ENCODE measurements at places on chromosomes 3 and 15. TPM values are rescaled to one million over a fixed set of nuclear protein-coding genes. Genes with fewer than 3 reads are reported as not detected.

- no peak overlapping the region for H3K4me3 ChIP-seq
- no peaks in the 10 kb centered on the region for H3K4me1 ChIP-seq
- H3K27me3 ChIP-seq, result no peaks in the 10 kb centered on the region
- DNase-seq, result no peak
Observed at GRCh38 chr3:30738605-30739004, 132.2 kb downstream of the TGFBR2 start.

GRCh38 chr15:83449937-83450506 lies 2.9 kb downstream of the SH3GL3 start:
- no peaks in the 10 kb centered on the region for H3K36me3 ChIP-seq
- DNase-seq, result no peak
- no peak overlapping the region for H3K27ac ChIP-seq
- no peak overlapping the region for H3K4me3 ChIP-seq

DNA sequence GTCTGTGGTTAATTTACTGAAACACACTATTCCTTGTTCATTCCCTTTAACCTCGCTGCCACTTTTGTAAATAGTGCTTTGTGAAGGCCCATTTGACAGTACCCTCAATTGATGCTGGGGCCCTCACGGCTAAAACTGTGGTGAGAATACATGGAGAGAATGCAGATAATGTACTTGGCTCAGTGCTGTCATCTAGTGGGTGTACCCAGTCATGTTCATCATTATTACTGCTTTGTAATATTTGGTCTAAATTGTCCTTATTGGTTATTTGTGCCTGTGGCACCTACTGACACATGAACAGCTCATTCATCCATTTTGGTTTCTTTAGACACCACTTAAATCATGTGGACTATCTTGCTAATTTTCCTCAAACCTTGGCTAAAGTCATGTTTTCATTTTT lies 543.6 kb downstream of the EDEM1 start:
- H3K27ac ChIP-seq, result no peak overlapping the region
- DNase-seq, result no peak
- no peak overlapping the region for H3K4me3 ChIP-seq

- H3K36me3 ChIP-seq, result no peaks in the 10 kb centered on the region
- H3K27ac ChIP-seq, result no peak overlapping the region
- H3K27me3 ChIP-seq, result no peaks in the 10 kb centered on the region
- no peaks in the 10 kb centered on the region for H3K4me1 ChIP-seq
- no peak overlapping the region for H3K4me3 ChIP-seq
- no peak for DNase-seq
Observed at GRCh38 chr15:35813573-35813972, 267.6 kb upstream of the DPH6 start.

DNA sequence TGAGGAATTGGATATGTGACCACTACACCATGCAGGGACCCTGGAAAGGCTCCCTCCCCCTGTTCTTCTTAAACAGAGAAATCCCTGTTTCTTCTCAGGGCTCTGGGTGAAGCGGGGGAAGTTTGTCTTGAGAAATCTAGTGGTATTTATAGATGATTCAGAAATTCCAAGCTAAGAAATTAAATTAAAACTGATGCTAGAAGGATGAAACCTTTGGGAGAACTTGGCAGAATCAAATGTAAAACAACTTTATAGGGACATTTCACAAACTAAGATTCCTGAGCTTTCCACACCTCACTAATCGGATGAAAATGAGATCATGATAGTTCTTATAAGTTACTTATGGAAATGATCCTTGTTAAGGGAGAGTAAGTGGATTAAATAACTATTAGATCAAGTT lies 54.2 kb downstream of the FBXL2 start:
- H3K4me1 ChIP-seq, result no peaks in the 10 kb centered on the region
- no peaks in the 10 kb centered on the region for H3K36me3 ChIP-seq
- no peaks in the 10 kb centered on the region for H3K27me3 ChIP-seq
- no peak for DNase-seq
- no peak overlapping the region for H3K4me3 ChIP-seq
- H3K27ac ChIP-seq, result no peak overlapping the region

GRCh38 chr3:98109807-98110549 lies 20.5 kb upstream of the OR5H1 start:
- H3K36me3 ChIP-seq, result no peaks in the 10 kb centered on the region
- no peaks in the 10 kb centered on the region for H3K27me3 ChIP-seq
- no peaks in the 10 kb centered on the region for H3K4me1 ChIP-seq
- no peak overlapping the region for H3K4me3 ChIP-seq
- no peak for DNase-seq

DNA sequence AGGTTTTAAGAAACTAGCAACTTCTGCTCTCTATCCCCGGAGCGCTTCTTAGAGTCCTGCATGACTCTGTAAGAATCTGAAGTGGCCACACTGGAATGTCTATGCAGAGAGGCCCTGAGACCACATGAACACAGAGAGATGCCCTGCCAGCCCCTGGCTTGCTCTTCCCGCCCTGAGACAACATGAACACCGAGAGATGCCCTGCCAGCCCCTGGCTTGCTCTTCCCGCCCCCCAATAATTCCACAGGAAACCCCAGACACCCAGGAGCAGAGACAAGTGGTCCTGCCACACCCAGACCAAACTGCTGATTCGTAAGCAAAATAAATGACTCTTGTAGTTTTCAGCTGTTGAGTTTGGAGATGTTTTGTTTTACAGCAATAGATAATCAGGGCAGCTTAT lies 166.1 kb downstream of the OSBPL10 start:
- no peak overlapping the region for H3K4me3 ChIP-seq
- H3K4me1 ChIP-seq, result no peaks in the 10 kb centered on the region
- no peak for DNase-seq

GRCh38 chr3:38264779-38265178 lies 833 bp upstream of the SLC22A13 start:
- no peak overlapping the region for H3K4me3 ChIP-seq
- H3K27ac ChIP-seq, result no peak overlapping the region
- peaks cover 3% of the 10 kb centered on the region for H3K4me1 ChIP-seq
- no peaks in the 10 kb centered on the region for H3K27me3 ChIP-seq
- no peak for DNase-seq

GRCh38 chr15:77808581-77809177 lies 176.0 kb upstream of the LINGO1 start:
- H3K4me1 ChIP-seq, result no peaks in the 10 kb centered on the region
- H3K4me3 ChIP-seq, result no peak overlapping the region
- no peaks in the 10 kb centered on the region for H3K36me3 ChIP-seq
- DNase-seq, result no peak

- H3K4me1 ChIP-seq, result no peaks in the 10 kb centered on the region
- H3K27me3 ChIP-seq, result no peaks in the 10 kb centered on the region
- no peak for DNase-seq
- H3K27ac ChIP-seq, result no peak overlapping the region
- peaks cover 99% of the 10 kb centered on the region for H3K36me3 ChIP-seq
- no peak overlapping the region for H3K4me3 ChIP-seq
Observed at GRCh38 chr15:65156692-65157091, 23.1 kb upstream of the PDCD7 start.

GRCh38 chr3:111947231-111947630 lies 31.6 kb upstream of the ABHD10 start:
- no peak for DNase-seq
- H3K4me3 ChIP-seq, result no peak overlapping the region
- no peaks in the 10 kb centered on the region for H3K4me1 ChIP-seq
- no peak overlapping the region for H3K27ac ChIP-seq
- H3K27me3 ChIP-seq, result no peaks in the 10 kb centered on the region

GRCh38 chr3:62225051-62225450 lies 148.3 kb downstream of the FEZF2 start:
- no peaks in the 10 kb centered on the region for H3K36me3 ChIP-seq
- H3K27ac ChIP-seq, result no peak overlapping the region
- H3K4me3 ChIP-seq, result no peak overlapping the region

DNA sequence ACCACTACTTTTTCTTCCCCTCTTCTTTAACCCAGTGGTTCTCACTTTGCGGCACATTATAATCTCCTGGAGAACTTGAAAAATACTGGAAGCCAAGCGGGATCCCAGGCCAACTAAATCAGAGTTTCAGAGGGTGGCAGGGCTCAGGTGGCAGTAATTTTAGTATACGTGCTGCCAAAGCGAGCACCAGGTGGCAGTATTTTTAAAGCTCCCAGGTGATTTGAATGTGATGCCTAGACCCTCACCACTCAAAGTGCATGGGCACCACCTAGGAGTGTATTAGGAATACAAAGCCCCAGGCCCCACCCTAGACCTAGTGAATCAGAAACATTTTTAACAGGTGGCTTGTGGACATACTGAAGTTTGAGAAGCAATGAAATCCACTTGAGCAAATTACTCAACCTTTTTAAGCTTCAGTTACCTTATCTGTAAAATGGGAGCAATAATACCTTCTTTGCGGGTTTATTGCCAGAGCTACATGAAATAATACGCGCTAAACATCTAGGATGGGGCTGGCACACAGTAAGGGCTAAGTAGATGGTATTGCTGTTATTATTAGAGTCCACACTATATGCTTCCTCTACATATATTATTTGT lies 8.3 kb downstream of the B3GALNT1 start:
- no peak for DNase-seq
- no peaks in the 10 kb centered on the region for H3K36me3 ChIP-seq
- H3K4me3 ChIP-seq, result no peak overlapping the region
- H3K4me1 ChIP-seq, result no peaks in the 10 kb centered on the region

- no peak for DNase-seq
- H3K4me3 ChIP-seq, result no peak overlapping the region
- H3K4me1 ChIP-seq, result no peaks in the 10 kb centered on the region
- H3K36me3 ChIP-seq, result no peaks in the 10 kb centered on the region
- no peak overlapping the region for H3K27ac ChIP-seq
Observed at GRCh38 chr3:20890111-20890519, 704.1 kb upstream of the SGO1 start.

DNA sequence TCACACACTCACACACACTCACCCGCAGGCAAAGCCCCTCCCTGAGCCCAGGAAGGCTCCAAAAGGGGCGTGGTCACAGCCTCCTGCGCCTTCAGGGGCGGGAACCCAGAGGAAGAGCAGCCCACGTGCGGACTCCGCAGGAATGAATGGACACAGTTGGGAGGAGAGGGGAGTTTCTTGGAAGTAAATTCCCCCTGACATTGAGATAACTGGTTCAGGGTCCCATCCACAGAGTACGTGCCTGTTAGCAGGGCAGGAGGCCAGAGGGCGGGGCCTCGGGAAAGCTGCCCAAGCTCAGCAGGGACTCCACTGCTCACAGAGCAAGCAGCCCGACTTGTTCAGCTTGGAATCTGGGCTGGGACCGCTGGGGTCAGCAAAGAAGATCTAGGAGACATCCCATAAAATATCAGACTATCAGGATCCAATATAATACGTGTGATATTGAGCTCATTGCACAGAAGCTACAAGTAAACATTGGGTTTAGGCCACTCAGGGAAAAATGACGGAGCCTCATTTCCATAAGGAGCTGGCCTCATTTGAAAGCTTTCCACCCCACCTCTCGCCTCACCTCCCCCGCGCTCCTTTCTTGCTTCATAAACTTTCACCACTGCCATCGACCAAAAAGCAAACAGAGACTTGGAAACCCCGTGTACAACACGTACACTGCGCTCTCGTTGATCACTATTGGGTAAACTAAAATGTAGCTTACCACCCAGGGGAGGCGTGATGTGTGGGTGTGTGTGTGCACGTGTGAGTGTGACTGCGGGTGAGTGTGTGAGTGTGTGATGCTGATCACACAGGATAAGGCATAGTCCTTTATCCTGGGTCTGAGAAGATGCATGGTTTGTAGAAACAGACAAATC lies 36.0 kb downstream of the TM2D3 start:
- DNase-seq, result no peak
- H3K36me3 ChIP-seq, result peaks cover 10% of the 10 kb centered on the region
- no peak overlapping the region for H3K27ac ChIP-seq
- no peaks in the 10 kb centered on the region for H3K27me3 ChIP-seq

GRCh38 chr15:82585072-82585471 lies 44.8 kb upstream of the RPS17 start:
- H3K4me1 ChIP-seq, result no peaks in the 10 kb centered on the region
- H3K27ac ChIP-seq, result no peak overlapping the region
- H3K27me3 ChIP-seq, result peaks cover 26% of the 10 kb centered on the region
- DNase-seq, result no peak
- no peaks in the 10 kb centered on the region for H3K36me3 ChIP-seq
- H3K4me3 ChIP-seq, result no peak overlapping the region

- H3K36me3 ChIP-seq, result no peaks in the 10 kb centered on the region
- H3K27me3 ChIP-seq, result no peaks in the 10 kb centered on the region
- no peak overlapping the region for H3K4me3 ChIP-seq
- H3K27ac ChIP-seq, result no peak overlapping the region
Observed at GRCh38 chr3:66809595-66809958, 188.5 kb upstream of the KBTBD8 start.

DNA sequence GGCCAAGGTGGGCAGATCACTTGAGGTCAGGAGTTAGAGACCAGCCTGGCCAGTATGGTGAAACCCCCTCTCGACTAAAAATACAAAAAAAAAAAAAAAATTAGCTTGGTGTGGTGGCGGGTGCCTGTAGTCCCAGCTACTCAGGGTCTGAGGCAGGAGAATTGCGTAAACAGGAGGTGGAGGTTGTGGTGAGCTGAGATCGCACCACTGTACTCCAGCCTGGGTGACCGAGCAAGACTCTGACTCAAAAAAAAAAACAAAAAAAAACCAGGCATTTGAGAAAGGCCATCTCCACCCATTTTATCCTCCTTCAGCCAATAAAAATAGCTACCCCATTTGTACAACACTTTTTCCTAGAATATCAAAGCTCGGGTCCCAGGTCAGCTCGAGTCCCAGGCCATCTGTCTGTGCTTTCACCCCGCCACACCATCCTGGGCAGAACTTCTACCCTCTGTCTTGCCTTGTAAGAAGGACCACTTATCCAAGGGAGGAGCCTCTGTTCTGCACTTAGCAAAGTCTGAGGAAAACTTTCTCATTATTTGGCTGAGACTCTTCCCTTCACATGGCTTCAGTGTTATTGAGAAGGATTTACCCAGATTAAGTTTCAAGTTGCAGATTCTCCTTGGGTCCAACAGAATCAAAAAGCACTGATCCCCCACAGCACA lies 99.1 kb downstream of the MESD start:
- no peaks in the 10 kb centered on the region for H3K27me3 ChIP-seq
- no peaks in the 10 kb centered on the region for H3K4me1 ChIP-seq
- no peak overlapping the region for H3K4me3 ChIP-seq
- no peaks in the 10 kb centered on the region for H3K36me3 ChIP-seq
- H3K27ac ChIP-seq, result no peak overlapping the region

DNA sequence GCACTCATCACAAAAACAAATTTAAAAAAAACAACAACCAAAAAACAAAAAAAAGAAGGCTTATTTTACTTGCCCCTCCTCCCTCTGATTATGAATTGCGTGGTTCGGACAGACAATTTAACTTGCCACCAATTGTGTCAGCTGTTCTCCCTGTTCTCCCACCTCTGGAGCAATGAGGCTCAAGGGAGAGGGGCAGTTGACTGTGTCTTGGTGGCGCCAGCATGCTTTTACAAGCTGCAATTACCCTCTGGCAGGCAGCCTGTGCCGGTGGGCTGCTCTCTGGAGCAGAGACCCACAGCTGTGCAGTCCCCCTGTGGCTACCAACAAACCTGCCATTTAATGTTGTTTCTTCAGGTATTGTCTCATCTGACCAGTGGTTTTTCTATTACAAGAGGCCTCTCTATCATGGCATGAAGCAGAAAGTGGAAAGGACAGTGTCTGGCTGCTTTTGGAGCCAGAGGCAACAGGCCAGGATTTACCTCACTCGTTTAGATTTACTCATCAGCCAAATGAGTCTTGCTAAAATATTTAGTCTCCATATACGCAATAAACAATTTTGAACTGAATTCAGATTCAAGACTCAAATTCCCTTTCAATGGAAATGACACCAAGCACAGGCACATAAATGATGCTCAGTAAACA lies 192.0 kb upstream of the TPRG1 start:
- no peaks in the 10 kb centered on the region for H3K4me1 ChIP-seq
- no peaks in the 10 kb centered on the region for H3K27me3 ChIP-seq
- no peak overlapping the region for H3K27ac ChIP-seq
- no peaks in the 10 kb centered on the region for H3K36me3 ChIP-seq
- H3K4me3 ChIP-seq, result no peak overlapping the region

Gene TEX55
- polyA plus RNA-seq, result not detected

Gene KBTBD8
- polyA plus RNA-seq, result 10.2 TPM

Gene SMCO1
- not detected for polyA plus RNA-seq

Gene PHLDB2
- 18.8 TPM for polyA plus RNA-seq

Gene SLC15A2
- polyA plus RNA-seq, result 5.6 TPM

Gene C3orf85
- not detected for polyA plus RNA-seq

Gene GPR149
- not detected for polyA plus RNA-seq

Gene GP9
- polyA plus RNA-seq, result 1.4 TPM

Data from spleen (tissue), 13 donors.